ENCODE measurements at places on chromosomes 13 and 19.

GRCh38 chr19:45508861-45509691 is 1.8 kb downstream of the VASP start:
- DNase-seq = no peak

GRCh38 chr19:4365791-4366665 is 22.7 kb downstream of the MPND start:
- no peak for DNase-seq

DNA sequence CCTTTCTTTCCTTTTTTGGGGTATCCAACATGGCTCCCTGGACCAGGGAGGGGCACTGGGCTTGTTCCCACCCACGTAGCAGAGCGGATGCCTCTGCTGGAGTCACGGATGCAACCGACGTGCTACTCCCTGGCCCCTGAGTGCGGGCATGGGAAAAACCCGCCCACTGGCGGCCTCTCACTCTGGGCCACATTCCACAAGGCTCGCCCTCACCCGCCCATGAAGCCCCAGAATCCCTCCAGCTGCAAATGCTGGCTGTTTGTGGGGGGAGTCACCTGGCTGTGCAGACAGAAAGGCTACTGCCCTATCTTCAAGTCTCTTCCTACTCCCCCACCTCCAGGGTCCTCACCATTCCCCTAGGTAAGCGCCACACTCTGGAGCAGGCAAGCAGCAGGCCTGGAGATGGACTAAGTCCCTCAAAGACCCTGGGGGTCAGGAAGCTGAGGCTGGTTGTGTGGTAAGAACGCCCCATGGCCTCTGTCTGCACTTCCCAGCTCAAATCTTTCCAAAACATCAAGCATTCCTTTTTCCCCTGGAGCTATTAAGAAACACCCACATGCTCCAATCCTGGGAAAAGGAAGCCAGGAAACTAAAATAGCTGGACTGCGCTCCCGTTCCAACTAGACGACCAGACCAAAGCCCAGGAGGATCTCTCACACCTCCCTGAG is 17.9 kb upstream of the EPHX3 start:
- no peak for DNase-seq

GRCh38 chr13:113508521-113509254 is 18.2 kb upstream of the DCUN1D2 start:
- no peak for DNase-seq

GRCh38 chr19:5826531-5827341 is 12.8 kb downstream of the FUT6 start:
- no peak for DNase-seq

GRCh38 chr13:23325191-23325590 is 108.3 kb downstream of the SACS start:
- no peak for DNase-seq

DNA sequence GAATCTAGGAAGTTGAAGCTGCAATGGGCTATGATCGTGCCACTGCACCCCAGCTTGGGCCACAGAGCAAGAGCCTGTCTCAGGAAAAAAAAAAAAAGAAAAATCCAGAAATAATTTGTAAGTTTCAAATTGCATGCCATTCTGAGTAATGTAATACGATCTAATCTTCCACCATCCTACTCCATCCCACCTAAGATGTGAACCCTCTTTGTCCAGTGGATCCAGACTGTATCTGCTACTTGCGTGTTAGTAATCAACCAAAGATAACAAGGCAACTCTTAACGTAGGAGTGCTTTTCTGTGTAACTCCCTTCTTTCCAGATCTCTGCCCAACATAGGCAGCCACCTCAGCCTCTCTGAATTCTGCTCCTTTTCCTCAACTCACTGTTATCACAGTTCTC is 24.3 kb downstream of the RFC3 start:
- DNase-seq = no peak

DNA sequence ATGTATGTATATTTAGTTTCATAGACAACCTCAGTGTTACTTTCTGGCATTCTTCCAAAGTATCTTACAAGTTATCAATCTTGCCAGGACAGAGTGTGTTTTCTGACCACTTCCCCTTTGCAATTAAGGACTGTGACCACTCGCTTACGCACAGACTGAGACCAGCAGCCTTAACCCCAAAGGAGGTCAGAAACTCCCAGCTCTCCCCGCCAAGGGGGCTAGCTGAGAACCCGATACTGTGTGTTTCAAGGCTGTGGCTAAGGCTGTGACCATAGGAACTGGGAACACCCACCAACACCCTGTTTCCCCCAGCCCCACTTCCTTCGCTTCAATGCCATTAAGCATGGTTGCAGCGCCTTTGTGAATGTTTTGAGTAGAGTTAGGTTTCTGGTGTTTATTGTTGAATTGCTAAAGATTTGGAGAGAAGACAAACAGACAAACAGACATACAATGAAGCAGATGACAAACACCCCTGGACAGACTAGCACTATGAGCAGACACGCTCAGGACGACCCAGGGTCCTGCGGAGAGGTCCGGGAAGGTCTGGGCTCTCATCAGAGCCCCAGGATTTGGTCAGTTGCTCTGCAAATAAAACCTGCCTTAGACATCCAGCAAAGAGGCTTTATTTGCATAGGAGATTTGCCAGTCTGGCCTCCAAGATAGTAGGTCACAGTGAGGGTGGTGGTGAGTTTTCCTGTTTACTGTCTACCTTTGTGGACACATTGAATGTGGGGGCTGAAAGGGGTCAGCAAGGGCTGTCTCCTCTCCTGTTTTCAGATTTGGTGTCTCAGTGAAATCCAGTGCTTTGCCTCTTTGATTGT is 25.0 kb upstream of the TNFSF11 start:
- no peak for DNase-seq

DNA sequence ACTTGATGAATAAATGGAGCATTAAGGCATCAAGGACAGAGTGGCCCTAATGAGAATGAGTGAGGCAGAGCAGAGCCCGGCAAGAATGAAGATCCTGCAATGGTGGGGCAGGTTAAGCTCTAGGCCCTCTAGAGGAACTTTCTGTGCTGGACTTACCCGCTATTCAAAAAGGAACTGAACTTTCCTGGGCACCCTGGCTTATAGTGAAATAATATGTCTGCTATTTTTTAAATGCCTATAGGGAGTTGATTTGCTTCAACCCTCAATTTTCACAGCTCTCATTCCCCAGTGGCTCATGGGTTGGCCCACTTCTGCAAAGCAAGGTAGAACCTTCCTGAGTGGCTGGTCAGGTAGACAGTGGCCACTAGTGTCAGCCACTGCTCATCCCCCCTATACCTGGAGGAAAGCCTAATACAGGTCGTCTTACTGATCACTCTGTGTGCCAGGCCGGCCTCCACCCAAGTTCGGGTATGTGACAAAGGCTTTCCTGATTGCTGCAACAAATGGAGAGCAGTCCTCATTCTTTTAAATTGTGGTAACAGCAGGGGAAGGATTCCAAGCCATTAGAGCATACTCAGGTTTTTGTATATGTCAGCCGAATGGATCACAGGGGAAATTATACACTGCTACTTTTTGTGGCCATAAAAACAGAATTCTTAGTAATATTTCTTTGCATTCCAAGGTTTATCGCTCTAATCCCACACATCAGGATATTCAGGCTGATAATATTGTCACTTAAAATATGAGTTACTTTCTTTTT is 103.0 kb downstream of the KL start:
- DNase-seq = no peak

- no peak for DNase-seq
Measured at GRCh38 chr13:40522282-40522681, 144.2 kb downstream of the FOXO1 start.

DNA sequence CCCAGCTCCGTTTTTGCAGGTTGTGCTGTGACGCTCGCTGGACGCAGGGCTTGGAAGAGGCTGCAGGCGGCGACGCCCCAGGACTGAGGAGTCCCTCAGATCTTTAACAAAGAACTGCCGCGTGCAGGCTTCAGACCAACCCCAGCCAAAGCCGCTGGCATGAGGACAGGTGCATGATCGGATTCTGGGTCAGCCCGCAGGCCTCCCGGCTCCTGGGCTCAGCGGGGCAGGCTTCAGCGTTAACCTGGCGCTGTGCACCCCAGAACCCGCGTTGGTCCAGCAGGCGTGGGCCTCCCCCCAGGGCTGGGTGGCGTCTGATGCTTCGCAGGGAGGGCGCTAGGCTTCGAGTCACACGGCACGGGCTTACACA is 920 bp upstream of the TIMM13 start:
- no peak for DNase-seq

DNA sequence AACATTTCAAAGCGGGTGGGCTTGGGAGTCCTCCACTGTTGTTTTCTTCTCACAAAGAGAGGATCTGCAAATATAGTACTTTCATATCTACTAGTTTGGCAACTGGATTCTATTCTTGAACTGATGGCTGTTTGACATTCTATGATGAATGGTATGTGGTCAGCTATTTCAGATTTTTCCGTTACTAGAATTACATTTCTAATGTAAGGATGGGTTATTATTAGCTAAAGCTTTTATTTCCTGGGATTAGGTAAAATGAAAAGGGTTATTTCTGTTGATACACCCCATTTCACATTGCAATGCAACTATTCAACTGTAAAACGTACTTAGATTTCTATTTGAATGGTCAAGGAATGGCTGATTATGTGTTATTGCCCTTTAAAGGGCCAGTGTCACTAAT is 629.7 kb downstream of the DACH1 start:
- no peak for DNase-seq

- DNase-seq = no peak
Measured at GRCh38 chr13:43021926-43022670, 1.3 kb upstream of the DNAJC15 start.

DNA sequence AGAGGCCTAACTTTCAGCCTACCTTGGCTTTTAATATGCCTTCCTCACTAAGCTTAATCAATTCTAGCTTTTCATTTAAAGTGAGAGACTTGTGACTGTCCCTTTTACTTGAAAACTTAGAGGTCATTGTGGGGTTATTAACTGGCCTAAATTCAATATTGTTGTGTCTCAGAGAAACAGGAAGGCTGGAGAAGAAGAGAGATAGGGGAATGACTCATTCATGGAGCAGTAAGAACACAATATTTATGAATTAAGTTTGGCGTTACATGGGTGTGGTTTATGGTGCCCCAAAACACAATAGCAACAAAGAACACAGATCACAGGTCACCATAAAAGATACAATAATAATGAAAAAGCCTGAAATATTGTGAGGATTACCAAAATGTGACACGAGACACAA is 612.1 kb downstream of the TBC1D4 start:
- DNase-seq = no peak

Data from activated CD8-positive, alpha-beta memory T cell treated with anti-CD3 and anti-CD28 coated beads for 24 hours (primary cell).